ENCODE measurements at places on chromosomes 12 and 14.

DNA sequence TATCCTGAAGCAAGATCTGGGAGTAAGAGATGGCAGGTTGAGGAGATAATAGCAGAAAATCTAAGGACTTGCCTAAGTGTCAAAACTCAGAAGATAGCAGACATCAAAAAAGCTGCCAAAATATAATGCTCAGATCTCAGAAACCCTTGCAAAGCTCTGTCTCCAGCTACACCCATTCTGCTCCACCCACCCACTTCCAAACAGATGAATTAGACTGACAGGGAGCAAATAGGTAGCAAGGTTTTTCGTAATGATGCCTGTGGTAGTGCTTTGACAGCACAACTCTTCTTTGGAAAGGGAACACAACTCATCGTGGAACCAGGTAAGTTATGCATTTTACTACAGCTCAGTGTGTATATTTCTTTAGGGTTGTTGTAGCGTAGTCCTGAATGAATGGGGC lies 132.6 kb downstream of the DAD1 start:
- H3K27me3 ChIP-seq, result no peaks in the 10 kb centered on the region
- H3K36me3 ChIP-seq, result no peaks in the 10 kb centered on the region
- H3K27ac ChIP-seq, result no peak overlapping the region
- no peak for DNase-seq
- no peak overlapping the region for H3K4me3 ChIP-seq

DNA sequence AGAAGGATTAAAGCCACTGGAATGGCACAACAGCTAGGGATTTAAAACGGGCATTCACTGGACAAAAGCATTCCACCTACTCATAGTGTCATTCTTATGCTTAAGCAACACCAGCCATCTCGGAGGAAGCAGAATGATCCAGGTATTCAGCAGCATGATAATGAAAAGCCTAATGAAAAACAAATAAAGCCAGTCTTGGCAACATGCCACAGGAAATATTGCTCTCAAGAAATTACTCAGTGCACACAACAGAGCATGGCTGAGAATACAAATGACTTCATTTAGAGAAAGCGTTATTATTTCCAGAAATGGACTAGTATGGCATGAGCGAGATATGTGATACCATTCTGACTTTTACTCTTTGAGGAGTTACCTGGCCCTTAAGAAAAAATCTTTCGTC lies 442.2 kb downstream of the APAF1 start:
- DNase-seq, result no peak
- no peak overlapping the region for H3K27ac ChIP-seq
- no peaks in the 10 kb centered on the region for H3K4me1 ChIP-seq
- no peaks in the 10 kb centered on the region for H3K36me3 ChIP-seq
- no peaks in the 10 kb centered on the region for H3K27me3 ChIP-seq

DNA sequence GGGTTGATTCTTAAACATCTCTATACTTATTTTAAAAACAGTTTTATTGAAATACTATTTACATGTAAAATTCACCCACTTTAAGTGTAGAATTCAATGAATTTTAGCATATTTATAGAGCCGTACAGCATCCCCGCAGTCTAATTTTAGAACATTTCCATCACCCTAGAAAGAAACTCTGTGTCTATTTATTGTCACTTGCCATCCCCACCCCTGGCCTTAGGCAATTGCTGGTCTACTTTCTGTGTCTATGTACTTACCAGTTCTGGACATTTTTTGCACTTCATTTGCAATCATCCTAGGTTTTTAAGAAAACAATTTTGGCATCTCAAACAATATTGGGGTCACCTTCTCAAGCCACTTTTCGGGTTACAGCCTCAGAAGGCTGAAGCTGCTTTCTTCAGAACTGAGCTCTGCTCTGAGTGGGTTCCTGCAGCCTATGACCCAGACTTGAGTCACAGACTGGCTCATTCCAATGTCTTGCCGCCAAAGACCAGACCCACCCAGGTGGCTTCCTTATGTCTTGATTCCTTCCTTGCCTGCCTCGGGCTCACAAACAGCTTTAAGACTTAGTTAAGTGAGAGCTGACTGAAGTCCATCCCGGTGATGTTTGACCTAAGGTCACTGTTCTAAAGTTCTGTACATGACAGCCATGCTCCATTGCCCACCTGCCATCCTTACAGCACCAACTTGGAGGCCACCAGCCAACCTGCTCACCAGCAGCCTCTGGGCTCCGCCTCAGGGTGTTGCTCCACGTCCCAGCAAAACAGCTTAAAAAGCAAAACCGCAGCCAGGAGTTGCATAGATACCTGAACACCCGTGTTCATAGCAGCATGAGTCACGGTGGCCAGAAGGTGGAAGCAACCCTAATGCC lies 131.5 kb downstream of the CHST11 start:
- no peak overlapping the region for H3K4me3 ChIP-seq
- no peak for DNase-seq
- H3K36me3 ChIP-seq, result peaks cover 4% of the 10 kb centered on the region
- H3K27ac ChIP-seq, result no peak overlapping the region
- H3K4me1 ChIP-seq, result peaks cover 29% of the 10 kb centered on the region
- no peaks in the 10 kb centered on the region for H3K27me3 ChIP-seq

GRCh38 chr12:76518699-76519098 lies 40.9 kb downstream of the OSBPL8 start:
- H3K27ac ChIP-seq, result no peak overlapping the region
- H3K36me3 ChIP-seq, result peaks cover 10% of the 10 kb centered on the region
- no peak overlapping the region for H3K4me3 ChIP-seq
- H3K27me3 ChIP-seq, result no peaks in the 10 kb centered on the region
- H3K4me1 ChIP-seq, result peaks cover 12% of the 10 kb centered on the region

DNA sequence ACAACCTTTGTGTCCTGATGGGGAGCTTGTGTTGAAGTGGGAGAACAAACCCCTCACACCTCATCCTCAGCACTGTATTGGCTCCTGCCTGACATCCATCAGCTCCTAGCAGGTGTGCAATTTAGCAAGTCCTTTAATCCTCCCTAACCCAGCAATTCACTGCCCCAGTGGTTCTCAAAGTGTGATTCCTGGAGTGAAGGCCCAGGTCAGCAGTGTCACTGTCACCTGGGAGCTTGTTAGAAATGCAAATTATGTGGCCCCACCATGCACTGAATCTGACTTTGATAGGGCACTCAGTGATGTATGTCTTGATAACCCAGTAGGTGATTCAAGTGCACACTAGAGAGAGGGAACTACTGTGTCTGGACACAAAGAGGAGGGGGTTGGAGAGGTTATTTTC lies 133.6 kb downstream of the FGD4 start:
- H3K27me3 ChIP-seq, result no peaks in the 10 kb centered on the region
- H3K4me1 ChIP-seq, result peaks cover 35% of the 10 kb centered on the region
- H3K27ac ChIP-seq, result no peak overlapping the region
- no peak overlapping the region for H3K4me3 ChIP-seq
- H3K36me3 ChIP-seq, result no peaks in the 10 kb centered on the region

Data from B cell (primary cell).